ENCODE measurements at places on chromosomes 1 and 21.

- no peak for DNase-seq
Observed at GRCh38 chr1:21610027-21610426, 59.1 kb downstream of the RAP1GAP start.

GRCh38 chr1:111275079-111275478 is 15.6 kb upstream of the CHIA start:
- DNase-seq: no peak

GRCh38 chr1:32487182-32487581 is 22.3 kb downstream of the ZBTB8B start:
- no peak for DNase-seq

DNA sequence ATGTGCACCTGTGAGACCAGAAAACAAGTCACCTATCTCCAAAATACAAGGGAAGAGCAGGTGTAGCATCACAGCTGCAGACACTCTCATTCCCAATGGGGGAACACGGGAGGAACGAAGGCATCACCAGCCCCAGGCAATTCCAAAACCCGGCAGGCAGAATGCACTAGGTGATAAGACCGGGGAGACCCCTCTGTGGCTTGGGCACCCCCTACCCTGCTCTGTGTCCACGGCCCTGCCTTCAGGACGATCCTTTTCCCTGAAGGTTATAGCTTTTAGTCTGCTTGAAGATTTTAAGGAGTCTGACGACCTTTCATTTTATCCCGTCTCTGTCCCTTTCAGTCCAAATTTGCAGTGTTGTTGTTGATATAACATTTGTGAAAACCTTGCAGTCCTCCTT is 19.2 kb downstream of the TRPM2 start:
- DNase-seq: no peak

DNA sequence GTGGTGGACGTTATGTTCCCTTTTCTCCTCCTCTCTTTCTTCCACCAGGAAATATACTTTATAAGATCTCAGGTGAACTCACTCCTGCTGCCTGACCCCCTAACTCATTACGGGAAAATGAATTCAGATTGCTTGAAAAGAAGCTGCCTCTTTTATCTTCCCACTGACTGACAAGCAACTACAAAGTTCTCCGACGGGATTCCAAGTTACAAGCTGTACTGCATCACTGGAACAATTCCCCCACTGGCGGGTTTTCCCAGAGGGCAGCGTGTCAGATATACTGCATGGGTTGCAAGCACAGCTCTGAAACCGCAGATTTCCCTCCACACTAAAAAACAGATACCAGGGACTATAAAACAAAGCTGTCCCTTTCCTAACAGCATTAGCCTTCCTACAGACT is 390.6 kb downstream of the KCTD3 start:
- no peak for DNase-seq

- DNase-seq: no peak
Observed at GRCh38 chr1:247331172-247331524, 519 bp downstream of the ZNF496 start.

DNA sequence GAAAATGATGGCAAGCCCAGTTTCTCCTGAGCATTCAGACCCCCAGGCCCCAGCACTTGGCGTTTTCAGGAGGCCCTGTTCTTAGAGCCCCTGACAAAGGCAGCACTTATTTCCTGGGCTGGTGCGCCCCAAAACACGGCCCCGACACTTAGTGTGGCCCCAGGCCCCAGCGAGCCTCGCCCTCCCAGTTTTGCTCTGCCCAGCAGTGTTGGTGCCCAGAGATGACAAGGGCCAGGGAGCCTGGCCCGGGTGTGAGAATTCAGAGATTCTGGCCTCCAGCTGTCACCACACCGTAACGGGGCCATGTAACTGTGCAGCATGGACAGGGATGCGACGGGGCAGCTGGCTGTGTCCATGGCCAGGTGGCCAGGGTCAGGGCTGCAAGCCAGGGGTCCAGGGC is 18.0 kb upstream of the ARHGEF16 start:
- DNase-seq: no peak

- peak; percentile 54 for DNase-seq
Observed at GRCh38 chr1:1858382-1859086, 32.4 kb downstream of the GNB1 start.

Measured in non-pigmented ciliary epithelial cell (primary cell).